ENCODE measurements at places on chromosomes 5 and 9.

- no peak for DNase-seq
Measured at GRCh38 chr5:71481441-71481840, 26.0 kb downstream of the BDP1 start.

GRCh38 chr9:93028448-93029006, 30.0 kb upstream of the SUSD3 start:
- no peak for DNase-seq

DNA sequence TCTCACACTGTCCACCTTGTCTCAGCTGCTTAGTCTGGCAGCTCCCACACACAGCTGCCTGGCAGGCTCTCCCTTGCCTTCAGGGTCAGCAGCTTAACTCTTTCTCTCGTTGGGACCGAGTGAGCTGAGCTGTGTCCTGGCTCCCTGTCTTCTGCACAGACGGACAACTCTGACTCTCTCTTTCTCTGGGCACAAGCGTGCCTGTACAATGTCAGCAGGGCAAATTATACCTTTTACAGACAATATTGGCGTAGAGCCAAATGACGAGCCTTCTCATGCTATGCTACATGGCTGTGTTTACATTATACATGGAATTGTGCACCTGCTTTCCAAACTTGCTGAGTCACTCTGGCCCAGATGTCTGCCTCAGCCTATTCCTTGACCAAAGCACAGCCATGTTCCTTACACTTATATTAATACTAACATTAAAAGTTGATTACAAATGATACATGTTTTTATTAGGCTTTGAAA, 188.6 kb downstream of the CYLC2 start:
- DNase-seq, result no peak

- DNase-seq, result peak; percentile 75
Measured at GRCh38 chr9:96169484-96169883, 132.5 kb downstream of the HSD17B3 start.

- DNase-seq, result peak; percentile 30
Measured at GRCh38 chr5:138354926-138355378, 2.5 kb downstream of the KDM3B start.

GRCh38 chr5:32989815-32990214, 278.7 kb downstream of the NPR3 start:
- no peak for DNase-seq

- no peak for DNase-seq
Measured at GRCh38 chr5:93868851-93869250, 127.5 kb upstream of the POU5F2 start.

DNA sequence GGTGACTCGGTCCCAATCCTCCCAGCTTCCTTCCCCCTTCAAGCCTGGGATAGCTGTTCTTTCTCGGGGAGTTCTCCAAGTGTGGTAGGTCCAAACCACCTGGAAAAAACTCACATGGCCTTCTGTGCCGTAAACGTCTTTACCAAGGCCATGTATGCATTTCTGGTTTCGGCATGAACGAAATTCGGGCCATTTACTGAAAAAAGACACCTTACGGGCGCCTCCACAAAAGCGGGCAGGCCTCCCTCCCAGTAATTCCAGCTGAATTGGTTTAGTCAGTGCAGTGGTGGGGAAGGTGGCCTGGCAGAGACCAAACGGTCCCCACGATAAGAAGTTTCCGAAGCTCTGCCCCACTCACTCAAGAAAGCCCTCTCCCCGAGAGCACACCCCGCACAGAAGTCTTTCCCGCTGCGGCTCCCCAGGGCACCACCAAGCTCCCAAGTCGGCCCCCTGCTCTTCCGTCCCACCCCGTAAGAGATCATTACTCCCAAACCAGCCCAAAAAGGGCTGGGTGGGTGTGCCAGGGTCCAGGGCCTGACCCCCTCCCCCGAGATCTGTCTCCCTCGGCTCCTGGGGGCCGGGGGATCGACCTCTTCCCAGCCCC, 86.3 kb upstream of the MELK start:
- no peak for DNase-seq

DNA sequence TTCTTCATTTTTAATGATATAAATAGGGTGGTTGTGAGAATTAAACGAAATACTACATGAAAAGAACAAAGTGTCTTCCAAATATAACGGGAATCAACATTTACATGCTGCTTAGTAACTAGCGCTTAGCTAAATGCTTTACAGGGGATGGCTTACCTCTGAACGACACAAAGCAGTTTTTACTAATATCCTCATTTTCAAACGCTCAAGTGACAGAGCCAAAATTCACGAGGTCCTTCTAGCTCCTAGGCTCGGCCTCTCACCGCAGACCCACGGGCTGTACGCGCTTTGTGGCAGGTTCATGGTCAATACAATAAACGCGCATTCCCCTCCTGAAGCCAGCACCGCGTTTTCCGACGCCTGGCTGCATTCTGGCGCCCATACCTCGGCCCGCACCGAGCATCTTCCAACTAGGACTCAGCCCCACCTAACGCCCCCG, 442 bp downstream of the ZNF510 start:
- DNase-seq, result no peak

DNA sequence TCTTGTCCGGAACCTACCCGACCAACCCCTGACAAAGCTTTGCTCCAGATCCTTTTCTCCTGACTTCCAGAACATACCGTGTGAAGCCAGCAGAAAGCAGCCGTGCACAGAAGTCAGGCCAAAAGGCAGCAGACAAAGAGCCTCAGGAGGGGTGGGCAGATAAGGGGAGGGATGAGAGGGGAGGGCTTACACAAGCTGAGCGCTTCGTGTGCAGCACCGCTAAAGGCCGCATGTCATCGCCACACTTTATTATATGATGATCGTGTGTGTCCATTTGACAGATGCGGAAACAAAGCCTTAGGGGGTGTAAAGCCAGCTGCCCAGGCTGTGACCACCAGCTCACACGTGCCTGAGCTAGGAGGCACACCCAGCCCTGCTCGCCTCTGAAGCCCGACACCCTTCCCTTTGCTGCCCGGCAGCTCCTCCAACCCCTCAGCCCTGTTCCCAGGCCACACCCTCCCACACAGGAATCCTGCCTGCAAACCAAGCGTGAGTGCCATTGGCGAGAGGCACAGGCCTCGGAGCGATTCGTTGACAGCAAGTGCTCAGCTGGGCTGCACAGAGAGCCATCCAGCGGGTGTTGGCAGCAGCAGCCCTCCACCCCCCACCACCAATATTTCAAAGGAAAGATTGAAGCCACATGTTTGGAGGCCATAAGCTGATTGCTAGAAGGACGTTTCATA, 170.5 kb upstream of the SMIM23 start:
- DNase-seq, result peak; percentile 52

All from left lung (tissue), 14 donors.